Neural progenitor cell (in vitro differentiated cells): ENCODE measurements at places on chromosomes 12 and 14.
A peak's percentile ranks its signal among the peaks of the same experiment; 100 is the strongest.

GRCh38 chr12:124464830-124465229 lies 102.6 kb downstream of the NCOR2 start:
- no peak for DNase-seq

DNA sequence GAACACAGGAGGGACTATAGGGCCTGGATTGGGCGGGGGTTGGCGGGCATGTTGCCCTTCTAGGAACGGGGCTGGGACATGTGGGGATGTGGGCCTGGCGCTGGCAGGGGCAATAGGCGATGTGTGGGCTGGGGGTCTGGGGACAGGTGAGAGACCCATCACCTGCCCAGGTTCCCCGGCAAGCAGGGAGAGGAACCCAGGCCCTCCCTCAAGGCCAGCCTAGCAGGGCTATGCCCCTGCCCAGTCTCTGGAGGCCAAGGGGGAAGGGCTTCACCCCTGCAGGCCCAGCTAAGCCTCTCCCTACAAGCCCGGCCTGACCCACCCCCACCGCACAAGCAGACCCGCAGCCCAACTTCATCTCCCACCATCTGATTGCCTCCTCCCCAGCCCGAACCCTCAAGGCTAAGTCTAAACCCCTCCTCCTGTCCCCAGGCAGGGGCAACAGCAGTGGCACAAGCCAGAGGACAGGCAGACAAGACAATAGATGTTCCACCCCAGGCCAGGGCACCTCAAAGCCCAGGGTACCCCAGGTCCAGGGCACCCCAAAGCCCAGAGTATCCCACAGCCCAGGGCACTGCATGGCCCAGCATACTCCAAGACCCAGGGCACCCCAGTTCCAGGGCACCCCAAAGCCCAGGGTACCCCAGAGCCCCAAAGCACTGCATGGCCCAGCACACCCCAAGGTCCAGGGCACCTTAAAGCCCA lies 6.5 kb downstream of the JAG2 start:
- no peak for DNase-seq

DNA sequence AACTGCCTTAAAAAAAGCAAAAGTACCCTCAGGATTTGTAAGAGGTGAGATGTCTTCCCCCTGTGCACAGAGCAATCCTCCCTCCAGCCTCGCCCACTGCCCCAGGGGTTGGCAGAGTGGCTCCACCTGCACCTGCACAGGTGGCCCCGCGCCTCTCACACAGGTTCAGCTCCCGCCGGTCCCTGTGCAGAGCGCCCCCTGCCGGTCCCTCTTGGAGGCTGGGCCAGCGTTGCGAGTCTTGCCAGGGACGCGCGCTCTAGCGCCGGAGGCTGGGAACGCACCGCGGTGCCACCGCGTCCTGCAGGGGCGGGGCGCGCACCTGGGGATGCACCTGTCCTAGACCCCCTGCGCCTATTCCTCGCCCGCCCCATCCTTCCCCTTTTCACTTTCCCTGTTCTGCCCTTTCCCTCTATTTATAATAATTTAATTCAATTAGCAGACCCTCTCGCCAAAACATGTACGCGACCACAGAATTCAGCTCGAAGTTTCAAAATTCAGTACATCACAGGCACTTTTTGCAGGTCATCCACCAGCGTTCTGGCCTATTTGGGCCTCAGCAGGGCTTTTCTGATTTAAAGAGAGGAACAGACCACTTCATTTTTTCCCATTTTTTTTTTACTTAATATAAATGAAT lies 618.6 kb downstream of the AACS start:
- peak; percentile 87 for DNase-seq

GRCh38 chr12:49043856-49044258 lies 16.7 kb downstream of the KMT2D start:
- DNase-seq: peak; percentile 78

DNA sequence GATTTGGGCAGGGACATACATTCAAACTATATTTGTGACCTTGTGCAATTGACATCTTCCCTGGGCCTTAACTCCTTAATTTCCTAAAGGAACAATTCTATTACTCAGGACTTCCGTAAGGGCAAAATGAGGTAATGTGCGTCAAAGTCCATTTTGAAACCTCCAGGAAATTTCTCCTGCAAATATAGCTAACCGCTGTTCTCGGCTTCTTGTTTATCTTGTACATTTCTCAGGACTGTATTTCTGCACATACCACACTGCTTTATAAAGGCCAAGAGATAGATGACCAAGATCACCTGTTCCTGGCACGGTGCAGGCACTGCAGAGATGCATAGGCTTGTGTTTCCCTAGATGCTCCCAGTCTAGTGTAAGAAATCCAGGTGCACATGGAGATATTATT lies 1009.4 kb downstream of the BCL11B start:
- DNase-seq: no peak

- no peak for DNase-seq
Observed at GRCh38 chr12:110563702-110564470, 19.2 kb downstream of the PPTC7 start.

DNA sequence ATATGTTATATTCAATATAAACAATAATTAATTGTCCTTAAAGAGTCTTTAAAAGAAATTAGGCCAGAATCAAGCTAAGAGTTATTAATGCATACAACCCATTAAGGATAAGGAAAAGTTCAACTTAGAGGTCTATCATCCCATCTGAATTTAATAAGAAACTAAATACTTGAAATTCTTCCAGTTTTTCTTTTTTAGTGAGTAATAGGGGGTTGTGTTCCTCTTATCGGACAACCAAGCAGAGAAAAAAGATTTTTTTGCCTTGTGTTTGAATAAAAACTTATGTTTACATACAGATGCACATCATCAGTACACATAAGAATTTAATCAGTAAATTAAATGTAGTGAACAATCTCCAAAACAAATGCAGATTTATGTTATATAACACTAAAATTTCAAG lies 32.5 kb downstream of the PAWR start:
- no peak for DNase-seq

- DNase-seq: no peak
Observed at GRCh38 chr12:78192979-78193378, 362.3 kb downstream of the NAV3 start.

DNA sequence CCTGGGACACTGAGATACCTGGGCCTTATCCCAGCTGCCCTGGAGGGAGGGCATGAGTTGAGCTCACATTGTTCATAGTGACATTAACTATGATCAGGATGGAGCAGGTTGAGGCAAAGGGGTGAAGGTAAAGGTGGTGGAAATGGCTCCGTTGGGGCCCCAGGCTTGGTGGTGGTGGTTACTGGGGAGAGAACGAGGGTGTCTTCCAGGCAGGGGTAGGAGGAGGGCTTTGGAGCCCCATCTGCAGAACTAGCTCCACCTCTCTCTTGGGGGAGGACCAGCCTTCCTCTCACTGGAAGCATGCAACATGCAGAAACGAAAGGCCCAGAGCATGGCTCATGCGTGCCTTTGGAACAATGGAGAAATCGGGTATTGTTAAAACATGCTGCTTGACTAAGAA lies 217.0 kb downstream of the SLC41A2 start:
- DNase-seq: no peak

- DNase-seq: no peak
Observed at GRCh38 chr12:57722716-57723629, 15.6 kb downstream of the AGAP2 start.
